ENCODE measurements at places on chromosomes 2 and 18.

GRCh38 chr18:33536904-33537303, 41.1 kb upstream of the ASXL3 start:
- no peak for DNase-seq

- DNase-seq = no peak
Measured at GRCh38 chr2:16784652-16785051, 119.0 kb upstream of the CYRIA start.

DNA sequence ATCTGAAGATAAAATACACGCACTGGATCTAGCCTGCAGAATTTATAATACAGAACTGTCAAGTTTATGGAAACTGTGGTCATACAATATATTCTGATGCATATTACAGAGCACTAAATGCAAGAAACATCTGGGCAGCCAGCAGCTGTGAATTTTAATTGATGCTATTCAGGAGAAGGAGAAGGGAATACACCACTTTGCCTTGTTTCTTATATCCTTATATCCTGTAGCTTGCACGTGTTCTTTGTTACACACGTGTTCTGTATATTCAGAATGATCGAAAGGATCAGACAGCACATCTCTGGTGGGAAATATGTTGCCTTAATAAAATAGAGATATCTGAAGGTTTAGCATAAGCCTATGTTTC, 335.8 kb downstream of the AGPS start:
- DNase-seq = no peak

DNA sequence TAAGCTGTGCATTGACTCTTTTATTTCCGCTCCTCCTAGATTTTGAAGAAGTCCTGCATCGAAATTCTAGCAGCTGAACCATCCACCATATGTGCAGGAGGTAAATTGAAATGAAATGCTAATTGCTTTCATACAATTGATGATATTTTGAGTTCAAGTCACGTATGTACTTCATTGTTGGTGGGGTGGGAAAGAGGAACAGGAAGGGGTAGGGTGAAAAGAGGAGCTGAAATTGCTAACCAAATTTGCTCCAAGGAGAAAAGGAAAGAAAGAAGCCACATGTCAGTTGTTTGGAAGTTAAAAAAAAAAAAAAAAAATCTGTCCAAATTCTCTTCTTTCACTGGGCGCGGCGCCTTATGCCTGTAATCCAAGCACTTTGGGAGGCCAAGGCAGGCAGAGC, 77.8 kb downstream of the ANTXR1 start:
- no peak for DNase-seq

- no peak for DNase-seq
Measured at GRCh38 chr2:207750345-207750744, 19.4 kb downstream of the FZD5 start.

DNA sequence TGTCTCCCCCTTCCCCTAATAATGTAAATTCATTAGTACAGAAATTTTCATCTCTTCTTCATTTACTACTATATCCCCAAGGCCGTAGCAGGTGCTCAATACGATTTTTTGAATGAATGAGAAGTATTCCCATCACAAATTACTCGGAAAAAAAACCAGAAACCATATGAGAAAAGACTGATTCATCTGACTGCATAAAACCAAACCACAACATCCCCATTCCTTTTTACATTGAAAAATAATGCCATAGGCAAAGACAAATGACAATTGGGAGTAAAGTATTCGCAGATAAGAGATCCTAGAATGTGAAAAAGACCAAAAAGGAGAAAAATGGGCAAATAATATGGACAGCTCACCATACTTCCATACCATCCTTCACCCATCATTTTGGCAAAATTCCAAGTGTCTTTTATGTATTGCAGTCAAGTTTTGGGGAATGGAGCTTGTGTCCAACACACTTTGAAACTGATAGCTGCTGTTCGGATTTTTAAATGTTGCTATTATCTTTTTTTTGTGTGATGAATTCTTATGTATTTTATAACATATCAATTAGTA, 1.5 kb downstream of the ZC3H8 start:
- DNase-seq = no peak

DNA sequence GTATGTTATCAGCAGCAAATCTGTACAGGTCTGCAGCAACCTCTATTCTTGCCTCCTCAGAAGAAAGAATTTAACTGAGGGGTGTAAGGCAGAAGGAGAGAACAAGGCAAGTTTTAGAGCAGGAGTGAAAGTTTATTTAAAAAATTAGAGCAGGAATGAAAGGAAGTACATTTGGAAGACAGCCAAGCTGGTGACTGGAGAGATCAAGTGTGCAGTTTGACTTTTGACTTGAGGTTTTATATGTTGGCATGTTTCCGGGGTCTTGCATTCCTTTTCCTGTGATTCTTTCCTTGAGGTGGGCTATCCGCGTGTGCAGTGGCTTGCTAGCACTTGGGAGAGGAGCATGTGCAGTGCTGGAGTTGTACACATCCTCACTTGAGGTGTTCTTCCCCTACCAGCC, 16.5 kb upstream of the CERS6 start:
- DNase-seq = peak; percentile 40

- DNase-seq = no peak
Measured at GRCh38 chr18:77940566-77940965, 690.9 kb downstream of the GALR1 start.

All from fibroblast of skin of back (primary cell).